ENCODE measurements at places on chromosomes 7 and 10.

GRCh38 chr7:141695803-141696289 lies 6.1 kb downstream of the DENND11 start:
- DNase-seq = no peak

DNA sequence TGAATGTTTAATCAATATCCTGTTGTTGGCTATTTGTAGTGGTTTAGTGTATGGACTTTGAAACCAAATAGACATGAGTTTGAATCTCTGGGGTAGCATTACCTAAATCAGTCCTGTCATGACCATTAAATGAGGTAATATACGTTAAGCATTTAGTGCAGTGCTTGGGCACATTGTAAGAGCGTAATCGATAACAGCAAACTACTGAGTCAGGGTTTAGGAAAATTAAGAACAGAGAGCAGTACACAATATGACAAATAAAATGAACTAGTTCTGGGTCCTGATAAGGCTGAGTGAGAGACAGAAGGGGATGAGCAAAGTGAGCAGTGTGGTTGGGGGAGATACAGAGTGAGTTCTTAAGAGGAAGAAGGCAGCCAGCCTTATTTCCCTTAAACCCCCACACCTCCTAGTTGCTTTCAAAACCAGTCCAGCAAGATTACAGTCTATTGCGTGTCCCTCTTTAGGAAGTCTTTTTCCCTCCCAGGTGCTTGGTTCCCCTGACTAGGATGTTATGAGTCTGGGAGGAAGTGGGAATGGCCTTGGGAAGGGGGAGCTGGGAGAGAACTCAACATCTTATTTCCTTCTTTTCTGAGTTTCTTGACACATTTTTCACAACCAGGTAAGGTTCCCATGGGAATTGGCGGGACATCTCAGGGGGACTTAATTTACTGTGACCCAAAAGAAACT lies 171.0 kb downstream of the SND1 start:
- peak; percentile 49 for DNase-seq

GRCh38 chr7:13042605-13043236 lies 355.3 kb downstream of the ARL4A start:
- no peak for DNase-seq

GRCh38 chr10:102845352-102845902 lies 8.2 kb upstream of the CYP17A1 start:
- DNase-seq = no peak

DNA sequence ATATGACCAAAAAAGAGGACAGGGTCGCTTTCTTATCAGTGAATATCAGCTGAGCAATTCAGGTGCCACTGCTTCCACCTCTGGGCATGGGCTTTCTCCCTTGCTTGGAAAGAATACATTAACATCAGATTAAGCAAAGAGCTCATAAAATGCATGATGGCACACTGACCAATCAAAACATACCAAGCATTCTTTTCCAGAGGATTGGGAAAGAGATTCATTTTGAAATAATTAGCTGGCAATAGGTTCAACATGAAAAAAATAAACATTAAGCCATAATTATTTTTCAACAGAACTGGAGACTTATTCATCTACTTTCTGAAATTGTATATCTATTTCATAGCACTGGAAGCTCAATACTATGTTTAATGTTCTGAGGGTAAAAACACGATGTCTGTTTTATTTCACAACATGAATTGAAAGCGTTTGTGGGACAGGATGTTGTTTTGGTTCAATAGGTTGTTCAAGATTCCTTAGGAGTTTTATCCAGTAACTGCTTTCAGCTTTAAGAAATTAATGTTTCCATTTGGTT lies 53.2 kb downstream of the TFAM start:
- no peak for DNase-seq

DNA sequence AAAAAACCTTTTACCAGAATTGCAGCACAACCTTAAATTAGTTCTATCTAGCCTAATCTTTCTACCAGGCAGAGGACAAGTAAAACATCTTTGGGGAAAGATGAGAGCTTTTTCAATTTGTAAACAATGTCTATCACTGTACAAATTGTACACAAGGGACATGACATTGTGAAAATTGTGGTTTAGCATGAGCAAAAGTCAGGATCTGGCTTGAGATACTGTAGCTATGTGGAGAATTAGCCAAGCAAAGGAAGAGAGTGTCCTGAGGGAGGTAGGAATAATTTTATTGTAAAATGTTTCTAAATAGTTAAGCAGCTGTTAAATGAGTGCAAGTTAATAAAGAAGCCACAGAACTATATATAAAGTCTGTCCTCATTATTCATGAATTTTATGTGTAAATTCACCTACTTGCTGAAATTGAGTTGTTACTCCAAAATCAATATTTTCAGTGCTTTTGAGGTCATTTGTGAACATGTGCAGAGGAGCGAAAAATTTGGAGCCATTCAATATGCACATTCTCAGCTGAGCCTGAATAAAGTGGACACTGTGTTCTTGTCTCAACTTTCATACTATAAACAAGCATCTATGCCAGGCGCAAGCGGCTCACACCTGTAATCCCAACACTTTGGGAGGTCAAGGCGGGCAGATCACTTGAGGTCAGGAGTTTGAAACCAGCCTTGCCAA lies 42.8 kb upstream of the POM121L12 start:
- DNase-seq = no peak

DNA sequence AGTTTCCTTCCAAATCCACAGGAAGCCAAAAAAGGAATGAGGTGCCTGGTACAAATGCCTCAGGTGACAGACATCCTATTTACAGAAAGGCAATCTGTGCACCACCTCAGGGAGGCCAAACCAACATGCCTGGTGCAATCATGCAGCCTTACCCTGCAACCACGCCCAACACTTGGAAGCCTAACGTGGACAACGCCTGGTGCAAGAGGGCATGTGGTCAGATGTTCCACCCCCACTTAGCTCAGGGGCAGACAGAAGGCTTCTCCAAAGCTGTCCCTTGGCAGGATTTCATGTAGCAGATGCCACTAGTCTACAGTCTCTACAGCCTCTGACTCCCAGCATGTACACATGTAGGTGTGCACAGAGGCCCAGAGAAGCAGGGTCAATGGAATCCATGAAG lies 89.5 kb downstream of the KCNMA1 start:
- DNase-seq = no peak

DNA sequence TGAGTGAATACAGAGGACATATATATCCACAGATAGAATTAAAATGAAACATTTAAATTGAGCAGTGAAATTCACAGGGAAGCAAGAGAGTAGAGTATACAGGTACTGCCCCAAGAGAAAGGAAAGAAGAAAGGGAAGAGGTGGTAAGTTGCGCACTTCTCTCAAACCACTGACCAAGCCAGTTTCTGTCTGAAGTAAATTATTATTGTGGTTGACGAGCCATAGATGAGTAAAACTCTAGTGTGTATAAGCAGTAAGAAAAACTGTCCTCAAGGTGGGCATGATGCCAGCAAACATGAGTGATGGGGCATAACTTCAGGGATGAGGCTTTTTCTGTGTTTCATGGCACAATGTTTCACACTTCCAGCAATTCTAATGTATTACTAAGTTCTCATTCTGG lies 4.4 kb upstream of the BET1 start:
- peak; percentile 82 for DNase-seq

GRCh38 chr7:129774359-129774758 lies 162.8 kb downstream of the NRF1 start:
- DNase-seq = no peak

DNA sequence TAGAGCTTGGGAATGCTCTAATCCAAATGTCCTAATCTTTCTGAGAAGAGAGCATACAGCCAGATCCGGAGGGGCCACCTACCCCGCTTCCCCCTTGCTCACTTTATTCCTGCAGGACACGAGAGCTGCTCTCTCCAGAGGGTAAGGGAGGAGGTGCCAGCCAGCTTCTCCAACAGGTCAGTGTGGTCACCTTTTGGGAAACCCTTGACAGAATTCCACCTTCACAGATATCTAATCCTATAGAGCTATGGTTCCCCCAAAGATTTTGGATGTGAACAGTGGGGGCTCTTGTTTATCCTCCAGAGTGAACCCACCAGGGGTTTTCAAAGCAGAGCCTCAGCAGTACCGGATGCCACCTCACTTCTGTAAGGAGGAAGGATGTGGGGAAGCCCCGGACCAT lies 34.6 kb upstream of the C10orf90 start:
- DNase-seq = no peak

Measured in lung microvascular endothelial cell (primary cell).